Effector memory CD8-positive, alpha-beta T cell (primary cell): ENCODE measurements at places on chromosomes 13 and 19.

- H3K27me3 ChIP-seq: no peaks in the 10 kb centered on the region
- peak overlapping the region; percentile 90 for H3K4me3 ChIP-seq
- H3K27ac ChIP-seq: peak overlapping the region; percentile 99
- H3K4me1 ChIP-seq: peaks cover 40% of the 10 kb centered on the region
- H3K36me3 ChIP-seq: peaks cover 14% of the 10 kb centered on the region
Observed at GRCh38 chr13:50911081-50911631, 1.6 kb downstream of the RNASEH2B start.

DNA sequence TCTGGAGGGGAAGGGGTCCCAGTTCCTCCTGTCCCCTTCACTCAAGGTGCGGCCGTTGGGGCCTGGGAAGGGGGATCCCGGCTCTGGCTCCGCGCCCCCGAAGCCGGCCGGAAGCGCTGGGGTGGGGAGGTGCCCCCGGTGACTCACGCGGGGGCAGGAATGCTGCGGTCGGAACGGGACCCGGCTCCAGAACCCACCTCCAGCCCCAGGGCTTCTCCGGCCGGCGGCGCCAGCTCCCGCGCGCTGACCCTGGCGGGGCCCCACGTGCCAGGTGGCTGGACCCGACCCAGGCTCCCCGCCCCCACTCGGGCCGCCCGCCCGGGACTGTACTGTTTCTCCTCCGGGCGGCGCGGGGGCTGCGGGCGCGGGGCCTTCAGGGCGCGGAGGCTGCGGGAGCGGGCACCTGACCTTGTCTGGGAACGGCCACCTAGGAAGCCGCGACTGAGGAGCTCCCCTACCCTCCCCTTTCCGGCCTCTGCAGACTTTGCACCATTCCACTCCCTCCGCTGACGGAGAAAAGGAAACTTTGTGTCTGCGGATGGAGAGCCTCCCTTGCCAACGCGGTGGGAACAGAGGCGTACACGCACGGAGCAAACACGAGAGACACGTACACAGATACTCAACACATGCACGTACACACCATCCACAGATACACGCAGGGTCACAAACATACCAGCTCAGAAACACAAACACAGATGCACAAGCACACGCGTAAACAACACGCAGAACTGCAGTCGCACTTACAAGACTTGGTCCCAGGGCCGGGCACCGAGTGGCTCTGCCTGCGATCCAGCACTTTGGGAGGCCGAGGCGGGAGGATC lies 7.2 kb downstream of the AXL start:
- peaks cover 47% of the 10 kb centered on the region for H3K27me3 ChIP-seq
- H3K4me3 ChIP-seq: peak overlapping the region; percentile 68
- H3K4me1 ChIP-seq: peaks cover 7% of the 10 kb centered on the region
- H3K27ac ChIP-seq: peak overlapping the region; percentile 46

DNA sequence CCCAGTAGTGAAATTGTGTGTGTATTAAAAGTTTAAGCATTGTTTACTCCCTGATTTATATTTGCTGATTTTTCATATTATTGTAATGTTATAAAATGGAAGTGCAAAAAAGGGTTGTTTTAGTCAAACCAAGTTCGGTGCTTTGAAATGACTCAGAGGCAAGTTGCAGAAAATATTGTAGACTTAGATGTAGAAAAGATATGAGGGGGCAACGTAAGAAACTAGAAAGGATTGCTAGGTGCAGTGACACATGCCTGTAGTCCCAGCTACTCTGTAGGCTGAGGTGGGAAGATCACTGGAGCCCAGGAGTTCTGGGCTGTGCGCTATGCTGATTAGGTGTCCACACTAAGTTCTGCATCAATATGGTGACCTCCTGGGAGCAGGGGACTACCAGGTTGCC lies 16.1 kb upstream of the LPAR6 start:
- H3K4me1 ChIP-seq: peaks cover 6% of the 10 kb centered on the region
- DNase-seq: no peak

DNA sequence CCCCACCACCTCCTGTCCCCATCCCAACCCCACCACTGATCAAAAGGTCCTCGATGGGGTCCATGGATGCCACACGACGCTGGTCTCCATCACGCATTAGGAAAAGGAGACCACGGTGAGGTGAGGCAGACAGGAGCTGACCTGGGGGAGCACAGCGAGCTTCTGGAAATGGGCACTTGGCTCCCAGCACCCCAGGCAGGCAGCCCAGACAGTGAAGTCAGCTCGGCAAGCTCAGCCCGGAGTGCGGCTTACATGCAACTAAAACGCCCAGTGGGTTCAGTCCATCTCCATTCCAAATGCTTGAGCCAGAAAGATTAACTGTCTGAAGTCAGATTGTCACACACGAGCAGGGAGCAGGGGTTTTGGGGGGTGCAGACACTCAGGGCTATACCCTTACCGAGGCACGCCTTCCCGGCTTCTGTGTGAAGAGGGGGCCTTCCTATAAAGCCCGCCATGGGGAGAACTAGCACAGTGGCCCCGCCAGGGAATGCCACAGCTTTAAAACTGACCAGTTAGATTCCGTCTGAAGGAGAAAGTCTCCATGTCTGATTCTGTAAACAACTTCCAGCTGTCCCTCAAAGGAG lies 79.4 kb downstream of the SPACA7 start:
- no peaks in the 10 kb centered on the region for H3K36me3 ChIP-seq
- no peaks in the 10 kb centered on the region for H3K4me1 ChIP-seq
- peaks cover 28% of the 10 kb centered on the region for H3K27me3 ChIP-seq
- no peak overlapping the region for H3K4me3 ChIP-seq
- DNase-seq: no peak

DNA sequence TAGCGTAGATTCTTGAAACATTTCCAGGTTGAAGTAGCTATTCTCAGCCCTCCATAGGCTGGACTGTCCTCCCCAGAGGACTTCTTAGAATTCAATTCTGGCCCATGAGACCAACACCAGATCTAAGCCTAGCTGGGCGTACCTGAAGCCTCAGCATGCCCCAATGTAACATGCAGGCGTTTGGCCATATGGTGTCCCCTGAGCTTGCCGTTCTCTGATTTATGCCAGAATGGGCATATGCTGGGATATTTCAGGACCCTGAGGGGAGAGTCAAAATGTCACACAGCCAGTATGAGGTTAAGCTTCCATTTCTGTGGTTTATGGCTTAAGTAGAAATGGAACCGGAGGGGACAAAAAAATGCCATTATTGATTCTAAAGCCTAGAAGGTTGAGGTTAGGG lies 317.7 kb upstream of the OBI1 start:
- no peak overlapping the region for H3K4me3 ChIP-seq
- no peak for DNase-seq
- no peaks in the 10 kb centered on the region for H3K4me1 ChIP-seq

GRCh38 chr19:34082289-34083077 lies 89.8 kb upstream of the LSM14A start:
- DNase-seq: no peak
- no peaks in the 10 kb centered on the region for H3K4me1 ChIP-seq

DNA sequence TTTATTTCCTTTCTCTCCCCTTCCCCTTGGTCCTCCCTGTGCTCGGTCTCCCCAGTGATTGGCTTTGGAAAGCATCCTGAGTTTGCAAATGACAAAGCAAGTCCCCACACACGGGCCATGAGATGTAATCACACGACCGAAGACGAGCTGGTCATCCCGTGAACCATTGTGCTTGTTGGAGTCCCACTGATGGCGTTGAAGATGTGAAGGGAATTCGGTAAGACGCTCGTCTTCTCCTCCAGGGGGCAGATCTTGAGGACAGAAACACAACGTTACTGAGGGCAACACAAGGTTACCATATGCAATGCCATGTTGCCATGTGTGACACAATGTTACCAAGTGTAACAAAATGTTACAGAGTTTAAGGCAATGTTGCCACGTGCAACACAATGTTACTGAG lies 42.0 kb upstream of the SLC15A1 start:
- peaks cover 2% of the 10 kb centered on the region for H3K27me3 ChIP-seq
- H3K4me3 ChIP-seq: no peak overlapping the region
- no peaks in the 10 kb centered on the region for H3K4me1 ChIP-seq

DNA sequence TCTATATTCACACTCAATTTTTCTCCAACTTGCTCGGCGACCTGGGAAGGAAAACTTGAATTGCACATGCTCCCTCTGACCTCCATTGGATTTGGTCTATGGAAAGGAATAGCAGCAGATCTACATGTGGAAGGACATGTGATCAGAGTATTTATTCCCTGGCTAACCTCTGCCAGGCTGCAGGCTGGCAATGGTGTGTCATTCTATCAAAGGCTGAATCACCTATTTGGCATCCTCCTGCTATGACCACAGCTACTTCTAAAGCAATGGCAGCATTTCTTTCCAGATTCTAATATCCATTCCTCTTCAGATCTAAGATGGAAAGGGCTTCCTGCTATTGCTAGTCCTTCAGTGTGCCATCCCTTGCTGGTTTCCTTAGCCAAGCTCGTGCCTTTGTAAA lies 144.3 kb upstream of the FREM2 start:
- no peak overlapping the region for H3K27ac ChIP-seq
- H3K27me3 ChIP-seq: no peaks in the 10 kb centered on the region
- no peak for DNase-seq
- no peaks in the 10 kb centered on the region for H3K4me1 ChIP-seq
- H3K36me3 ChIP-seq: no peaks in the 10 kb centered on the region

DNA sequence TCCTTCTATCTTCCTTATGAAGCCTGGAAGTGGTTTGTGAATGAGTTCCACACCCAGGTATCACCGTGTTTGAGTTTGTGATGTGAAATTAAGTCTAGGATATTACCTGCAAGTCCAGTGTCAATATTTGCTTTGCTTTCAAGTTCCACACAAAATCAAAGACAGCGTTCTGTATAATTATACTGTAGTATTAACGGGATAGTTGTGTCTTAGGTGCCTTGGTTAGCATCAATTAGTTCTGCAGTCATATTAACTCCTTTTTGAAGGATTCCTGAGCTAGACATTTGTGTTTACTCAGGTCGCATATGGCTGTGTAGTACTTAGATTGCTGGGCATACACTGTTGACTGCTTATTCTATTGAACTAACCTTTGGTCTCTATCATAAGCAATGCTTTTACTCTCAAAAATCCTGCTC lies 54.4 kb downstream of the ERCC5 start:
- no peaks in the 10 kb centered on the region for H3K36me3 ChIP-seq
- H3K27ac ChIP-seq: no peak overlapping the region
- no peak overlapping the region for H3K4me3 ChIP-seq
- H3K27me3 ChIP-seq: peaks cover 26% of the 10 kb centered on the region

DNA sequence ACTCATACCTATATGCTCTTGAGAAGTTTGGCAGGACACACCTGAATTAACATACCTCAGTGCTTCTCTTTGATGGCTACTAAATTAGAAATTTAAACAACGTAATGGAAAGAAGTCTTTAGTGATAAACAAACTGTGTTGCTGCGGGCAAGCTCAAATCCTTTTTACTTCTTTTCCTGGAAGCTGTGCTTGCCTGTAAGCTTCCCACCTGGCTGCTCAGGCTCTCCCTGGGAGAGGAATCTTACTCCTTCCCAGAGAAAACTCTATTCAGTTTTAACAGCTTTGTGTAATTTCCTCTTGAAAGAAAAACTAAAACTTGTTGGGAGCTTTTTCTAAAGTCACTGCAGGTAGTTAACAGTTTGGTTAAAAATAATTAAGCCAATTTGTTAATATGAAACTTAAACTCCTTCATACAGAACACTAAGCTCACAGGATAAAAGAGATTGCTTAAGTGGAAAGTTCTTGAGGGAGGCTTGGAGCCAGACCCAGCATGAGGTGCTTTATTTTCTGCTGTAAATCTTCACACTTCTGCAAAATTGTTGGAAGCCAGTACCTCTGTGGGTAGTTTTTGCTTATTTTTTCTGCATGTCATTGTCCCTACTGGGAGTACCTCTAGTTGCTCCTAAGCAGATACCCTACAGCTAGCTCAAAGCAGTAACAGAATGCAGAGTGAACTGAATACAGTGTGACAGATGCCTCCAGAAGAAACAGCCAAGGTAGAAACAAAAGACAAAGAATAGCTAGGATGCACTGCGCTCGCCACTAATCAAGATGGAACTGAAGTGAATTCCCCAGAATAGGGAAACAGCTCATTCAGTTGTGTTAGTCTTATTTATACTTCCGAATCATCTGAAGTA lies 1253.0 kb downstream of the PCDH17 start:
- no peaks in the 10 kb centered on the region for H3K36me3 ChIP-seq
- H3K27me3 ChIP-seq: no peaks in the 10 kb centered on the region
- no peak overlapping the region for H3K27ac ChIP-seq
- no peak overlapping the region for H3K4me3 ChIP-seq
